ENCODE measurements at places on chromosomes 7 and 10. TPM values are rescaled to one million over a fixed set of nuclear protein-coding genes. Genes with fewer than 3 reads are reported as not detected.

Gene PVRIG
- total RNA-seq, result not detected

Gene ACBD7
- total RNA-seq, result 0.85 TPM

Gene GALNT17
- total RNA-seq, result not detected

Gene C7orf57
- total RNA-seq, result 0.25 TPM

Gene RAMP3
- not detected for total RNA-seq

Data from A549 treated with DMSO at 1 μM for 4 hours (cell line).